ENCODE measurements at places on chromosomes 16 and 17.

GRCh38 chr16:3576211-3576610 is 992 bp downstream of the NLRC3 start:
- no peak for DNase-seq
- H3K4me1 ChIP-seq, result peaks cover 82% of the 10 kb centered on the region
- H3K4me3 ChIP-seq, result peak overlapping the region; percentile 99
- H3K27me3 ChIP-seq, result no peaks in the 10 kb centered on the region
- peak overlapping the region; percentile 64 for H3K27ac ChIP-seq

DNA sequence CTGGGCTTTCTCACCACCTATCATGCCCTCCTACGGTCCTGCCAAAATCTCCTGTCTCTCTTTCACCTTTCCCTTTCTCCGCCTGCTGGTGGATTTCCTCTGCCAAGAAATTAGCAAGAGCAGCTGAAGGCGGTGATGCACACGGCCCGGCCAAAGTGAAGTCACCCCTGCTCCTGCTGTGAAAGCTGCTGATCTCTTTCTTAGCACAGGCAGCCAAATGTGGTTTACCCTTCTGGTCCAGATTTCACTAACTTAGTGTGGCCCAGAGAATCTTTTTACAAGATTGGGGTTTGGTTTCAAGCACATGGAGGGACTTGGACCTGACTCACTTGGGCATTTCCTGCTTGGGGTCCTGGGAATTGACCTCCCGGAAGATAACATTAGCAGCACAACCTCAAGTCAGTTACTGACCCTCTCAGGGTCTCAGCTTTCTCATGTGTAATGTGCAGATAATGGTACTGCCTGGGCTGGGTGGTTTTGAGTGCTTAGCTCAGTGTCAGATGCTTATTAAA is 155.7 kb downstream of the SOCS1 start:
- H3K4me3 ChIP-seq, result no peak overlapping the region
- no peak for DNase-seq
- H3K27me3 ChIP-seq, result no peaks in the 10 kb centered on the region
- no peak overlapping the region for H3K27ac ChIP-seq
- peaks cover 25% of the 10 kb centered on the region for H3K4me1 ChIP-seq

- peak; percentile 87 for DNase-seq
- peak overlapping the region; percentile 91 for H3K27ac ChIP-seq
- no peaks in the 10 kb centered on the region for H3K36me3 ChIP-seq
- no peaks in the 10 kb centered on the region for H3K27me3 ChIP-seq
These were observed 27.6 kb downstream of the STAT5B start for GRCh38 chr17:42248351-42249179.

DNA sequence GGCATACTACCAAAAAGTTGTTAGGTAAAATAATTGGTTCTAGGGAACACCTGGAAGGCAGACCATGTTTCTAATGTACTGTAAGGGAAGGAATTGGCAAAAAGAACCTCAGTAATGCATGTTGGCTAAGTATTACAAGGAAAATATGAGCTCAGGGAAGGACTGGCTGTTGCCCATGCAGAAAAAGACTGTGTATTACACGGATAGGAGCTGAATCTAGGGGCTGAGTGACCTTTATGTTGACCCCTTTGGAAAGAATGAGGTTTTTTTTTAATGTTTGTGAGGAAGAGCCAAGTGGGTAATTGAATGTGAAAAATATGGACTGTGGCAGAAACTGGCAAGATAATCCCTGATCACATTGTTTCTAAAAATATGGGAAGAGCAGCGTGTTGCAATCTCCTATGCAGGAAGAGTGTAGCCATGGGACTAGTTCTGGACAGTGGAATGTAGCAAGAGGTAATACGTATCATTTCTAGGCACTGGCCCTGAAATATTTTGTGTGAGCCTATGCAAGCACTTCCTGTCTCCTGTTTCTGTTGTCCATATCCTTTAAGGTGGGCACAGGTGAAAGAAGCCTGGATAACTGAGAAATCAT is 95.1 kb upstream of the CNTNAP4 start:
- no peak for DNase-seq
- no peak overlapping the region for H3K27ac ChIP-seq
- no peaks in the 10 kb centered on the region for H3K27me3 ChIP-seq
- H3K4me3 ChIP-seq, result no peak overlapping the region

DNA sequence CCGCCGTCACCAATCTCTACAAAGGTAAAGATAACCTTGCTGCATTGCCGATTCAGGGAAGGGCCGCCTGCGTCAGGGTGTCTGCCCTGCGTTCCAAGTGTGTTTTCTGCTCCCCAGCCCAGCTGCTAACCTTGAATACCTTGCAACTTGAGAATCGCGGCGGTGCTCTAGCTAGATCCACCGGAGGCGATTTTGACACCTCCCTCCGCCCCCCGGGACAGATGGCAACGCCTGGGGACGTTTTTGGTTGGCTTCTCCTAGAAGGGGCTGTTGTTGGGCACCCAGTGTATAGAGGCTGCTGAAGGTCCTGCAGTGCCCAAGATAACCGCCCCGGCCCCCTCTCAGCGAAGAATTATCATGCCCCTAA is 1.5 kb downstream of the HAPSTR1 start:
- DNase-seq, result peak; percentile 31
- peak overlapping the region; percentile 96 for H3K4me3 ChIP-seq
- no peaks in the 10 kb centered on the region for H3K27me3 ChIP-seq

- peaks cover 2% of the 10 kb centered on the region for H3K4me1 ChIP-seq
- no peaks in the 10 kb centered on the region for H3K27me3 ChIP-seq
- H3K27ac ChIP-seq, result no peak overlapping the region
- no peak for DNase-seq
- H3K36me3 ChIP-seq, result no peaks in the 10 kb centered on the region
These were observed 124.7 kb upstream of the TNRC6C start for GRCh38 chr17:77833769-77834168.

GRCh38 chr16:31695667-31696066 is 168.0 kb downstream of the AHSP start:
- peak overlapping the region; percentile 69 for H3K27ac ChIP-seq
- H3K4me3 ChIP-seq, result no peak overlapping the region
- DNase-seq, result peak; percentile 66
- H3K36me3 ChIP-seq, result no peaks in the 10 kb centered on the region
- H3K27me3 ChIP-seq, result no peaks in the 10 kb centered on the region

GRCh38 chr17:75094871-75095399 is 7.2 kb downstream of the SLC16A5 start:
- H3K36me3 ChIP-seq, result no peaks in the 10 kb centered on the region
- no peak overlapping the region for H3K27ac ChIP-seq
- no peaks in the 10 kb centered on the region for H3K27me3 ChIP-seq
- H3K4me3 ChIP-seq, result no peak overlapping the region
- no peak for DNase-seq

GRCh38 chr16:80462917-80463316 is 77.9 kb upstream of the DYNLRB2 start:
- no peak overlapping the region for H3K4me3 ChIP-seq
- DNase-seq, result no peak
- H3K27me3 ChIP-seq, result no peaks in the 10 kb centered on the region
- H3K27ac ChIP-seq, result no peak overlapping the region

GRCh38 chr17:27783440-27784350 is 16.6 kb downstream of the NOS2 start:
- H3K4me3 ChIP-seq, result no peak overlapping the region
- DNase-seq, result no peak
- H3K27me3 ChIP-seq, result no peaks in the 10 kb centered on the region
- H3K4me1 ChIP-seq, result no peaks in the 10 kb centered on the region

- no peak overlapping the region for H3K27ac ChIP-seq
- no peaks in the 10 kb centered on the region for H3K4me1 ChIP-seq
- no peak for DNase-seq
These were observed 236.7 kb upstream of the TNRC6C start for GRCh38 chr17:77721846-77722160.

GRCh38 chr17:73228748-73229236 is 32.9 kb downstream of the CPSF4L start:
- peaks cover 50% of the 10 kb centered on the region for H3K4me1 ChIP-seq
- no peak for DNase-seq
- H3K27ac ChIP-seq, result peak overlapping the region; percentile 13
- H3K36me3 ChIP-seq, result no peaks in the 10 kb centered on the region
- H3K4me3 ChIP-seq, result no peak overlapping the region

DNA sequence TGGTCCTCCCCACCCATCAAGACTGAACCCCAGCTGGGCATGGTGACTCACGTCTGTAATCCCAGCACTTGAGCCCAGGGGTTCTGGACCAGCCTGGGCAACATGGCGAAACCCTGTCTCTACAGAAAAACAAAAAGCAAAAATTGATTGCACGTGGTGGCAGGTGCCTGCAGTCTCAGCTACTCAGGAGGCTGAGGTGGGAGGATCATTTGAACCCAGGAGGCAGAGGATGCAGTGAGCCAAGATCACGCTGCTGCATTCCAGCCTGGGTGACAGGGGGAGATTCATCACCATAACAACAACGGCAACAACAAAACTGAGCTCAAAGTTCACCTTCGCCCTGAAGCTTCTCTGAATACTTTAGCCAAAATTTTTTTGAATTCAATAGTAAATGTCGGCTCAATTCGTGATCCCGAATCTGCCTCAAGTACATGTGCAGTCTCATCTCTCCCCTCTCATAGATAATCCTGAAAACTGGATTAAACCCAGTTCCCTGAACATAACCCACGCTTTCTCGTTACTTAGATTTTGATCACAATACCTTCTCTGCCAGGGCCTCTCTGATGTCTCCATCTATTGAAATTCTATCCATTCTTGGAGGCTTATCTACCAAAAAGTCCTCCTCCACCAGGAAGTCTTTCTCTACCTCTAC is 13.5 kb upstream of the MYH10 start:
- H3K4me3 ChIP-seq, result no peak overlapping the region
- no peak for DNase-seq
- no peaks in the 10 kb centered on the region for H3K4me1 ChIP-seq
- no peak overlapping the region for H3K27ac ChIP-seq

- DNase-seq, result no peak
- no peaks in the 10 kb centered on the region for H3K27me3 ChIP-seq
- H3K36me3 ChIP-seq, result no peaks in the 10 kb centered on the region
- H3K4me3 ChIP-seq, result no peak overlapping the region
- H3K4me1 ChIP-seq, result no peaks in the 10 kb centered on the region
These were observed 444.0 kb downstream of the HS3ST3B1 start for GRCh38 chr17:14744761-14745473.

GRCh38 chr17:48882272-48882671 is 10.3 kb upstream of the ATP5MC1 start:
- no peak for DNase-seq
- no peaks in the 10 kb centered on the region for H3K36me3 ChIP-seq
- H3K27me3 ChIP-seq, result no peaks in the 10 kb centered on the region
- H3K4me3 ChIP-seq, result no peak overlapping the region

- H3K36me3 ChIP-seq, result no peaks in the 10 kb centered on the region
- no peak overlapping the region for H3K4me3 ChIP-seq
- H3K4me1 ChIP-seq, result no peaks in the 10 kb centered on the region
- no peak overlapping the region for H3K27ac ChIP-seq
- no peak for DNase-seq
- no peaks in the 10 kb centered on the region for H3K27me3 ChIP-seq
These were observed 239.2 kb upstream of the MAF start for GRCh38 chr16:79839466-79840341.

DNA sequence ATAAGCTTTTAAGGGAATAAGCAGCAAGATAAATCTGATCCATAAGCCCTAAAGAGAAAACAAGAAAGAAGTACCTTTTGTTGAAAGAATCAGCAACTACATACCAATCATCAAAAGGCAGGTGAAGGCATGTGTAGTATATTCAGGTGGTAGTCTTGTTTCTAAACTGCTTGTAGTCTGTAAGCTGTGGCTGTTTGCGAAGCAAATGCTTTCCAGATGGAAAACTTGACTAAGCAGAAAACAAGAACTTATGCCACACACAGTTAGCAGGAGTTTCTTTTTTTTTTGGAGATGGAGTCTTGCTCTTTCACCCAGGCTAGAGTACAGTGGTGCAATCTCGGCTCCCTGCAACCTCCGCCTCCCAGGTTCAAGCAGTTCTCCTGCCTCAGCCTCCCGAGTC is 5.7 kb downstream of the CBX1 start:
- H3K27me3 ChIP-seq, result no peaks in the 10 kb centered on the region
- H3K36me3 ChIP-seq, result no peaks in the 10 kb centered on the region
- DNase-seq, result no peak
- peaks cover 3% of the 10 kb centered on the region for H3K4me1 ChIP-seq

DNA sequence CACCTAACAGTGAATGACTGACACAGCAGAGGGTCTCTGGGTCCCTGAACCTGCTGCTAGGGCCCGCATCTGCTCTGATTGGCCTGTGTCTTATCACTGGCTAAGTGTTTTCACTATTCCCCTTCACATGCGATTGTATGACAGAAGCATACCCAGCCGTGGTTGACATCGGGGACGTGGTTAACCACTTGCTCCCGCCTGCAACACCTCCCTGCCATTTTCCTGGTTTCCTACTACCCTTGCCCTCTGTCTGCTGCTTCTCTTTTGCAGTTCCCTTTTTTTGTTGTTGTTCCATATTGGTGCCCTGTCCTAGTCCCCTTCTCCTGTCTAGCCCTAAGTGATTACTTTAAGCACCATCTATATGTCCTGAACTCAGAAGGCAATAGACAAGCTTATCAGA is 177.0 kb downstream of the RGS9 start:
- no peaks in the 10 kb centered on the region for H3K36me3 ChIP-seq
- H3K4me3 ChIP-seq, result no peak overlapping the region
- H3K27ac ChIP-seq, result no peak overlapping the region
- no peak for DNase-seq
- H3K27me3 ChIP-seq, result peaks cover 3% of the 10 kb centered on the region
- peaks cover 4% of the 10 kb centered on the region for H3K4me1 ChIP-seq

GRCh38 chr16:9909072-9909825 is 273.0 kb downstream of the GRIN2A start:
- H3K27me3 ChIP-seq, result no peaks in the 10 kb centered on the region
- H3K4me1 ChIP-seq, result no peaks in the 10 kb centered on the region
- no peak for DNase-seq
- no peak overlapping the region for H3K27ac ChIP-seq
- no peaks in the 10 kb centered on the region for H3K36me3 ChIP-seq

DNA sequence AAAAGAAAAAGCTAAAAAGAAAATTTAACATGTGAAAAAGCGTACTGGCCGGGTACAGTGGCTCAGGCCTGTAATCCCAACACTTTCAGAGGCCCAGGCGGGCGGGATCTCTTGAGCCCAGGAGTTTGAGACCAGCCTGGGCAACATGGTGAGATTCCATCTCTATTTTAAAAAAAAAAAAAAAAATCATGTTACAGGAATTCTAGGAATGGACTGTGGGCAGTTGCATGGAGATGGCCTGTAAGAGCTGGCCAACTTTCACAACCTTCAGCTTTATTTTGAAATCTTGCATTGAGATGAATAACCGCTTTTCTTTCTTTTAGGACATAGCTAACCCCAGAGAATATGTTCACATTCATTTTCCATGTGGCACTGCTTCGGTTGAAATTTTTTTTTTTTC is 8.2 kb upstream of the CIAO3 start:
- H3K4me1 ChIP-seq, result no peaks in the 10 kb centered on the region
- DNase-seq, result no peak
- no peak overlapping the region for H3K27ac ChIP-seq
- peaks cover 16% of the 10 kb centered on the region for H3K27me3 ChIP-seq

DNA sequence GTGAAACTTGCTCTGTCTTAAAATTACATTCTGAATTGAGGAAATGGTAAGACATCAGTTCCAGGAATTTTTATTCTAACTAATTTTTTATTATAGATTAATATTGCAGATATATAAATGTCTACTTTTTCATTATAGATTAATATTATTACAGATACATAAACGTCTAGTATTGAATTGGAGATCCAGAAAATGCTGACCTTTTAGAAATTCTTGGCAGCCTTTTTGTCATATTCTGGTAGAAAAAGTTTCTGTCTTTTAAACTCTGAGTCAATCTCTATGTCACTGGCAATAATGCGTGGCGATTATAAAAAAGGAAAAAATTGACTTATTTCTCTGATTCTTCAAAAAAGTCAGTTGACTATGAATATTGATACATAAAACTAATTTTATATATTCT is 8.7 kb downstream of the ERCC4 start:
- H3K4me1 ChIP-seq, result no peaks in the 10 kb centered on the region
- H3K4me3 ChIP-seq, result no peak overlapping the region
- H3K27me3 ChIP-seq, result no peaks in the 10 kb centered on the region
- H3K27ac ChIP-seq, result no peak overlapping the region
- DNase-seq, result no peak

All from T-cell (primary cell).